ENCODE measurements at places on chromosomes 3 and 15.

- DNase-seq = no peak
Observed at GRCh38 chr3:76643623-76644304, 396.1 kb upstream of the ROBO2 start.

- DNase-seq = no peak
Observed at GRCh38 chr3:107669669-107670068, 146.9 kb downstream of the BBX start.

DNA sequence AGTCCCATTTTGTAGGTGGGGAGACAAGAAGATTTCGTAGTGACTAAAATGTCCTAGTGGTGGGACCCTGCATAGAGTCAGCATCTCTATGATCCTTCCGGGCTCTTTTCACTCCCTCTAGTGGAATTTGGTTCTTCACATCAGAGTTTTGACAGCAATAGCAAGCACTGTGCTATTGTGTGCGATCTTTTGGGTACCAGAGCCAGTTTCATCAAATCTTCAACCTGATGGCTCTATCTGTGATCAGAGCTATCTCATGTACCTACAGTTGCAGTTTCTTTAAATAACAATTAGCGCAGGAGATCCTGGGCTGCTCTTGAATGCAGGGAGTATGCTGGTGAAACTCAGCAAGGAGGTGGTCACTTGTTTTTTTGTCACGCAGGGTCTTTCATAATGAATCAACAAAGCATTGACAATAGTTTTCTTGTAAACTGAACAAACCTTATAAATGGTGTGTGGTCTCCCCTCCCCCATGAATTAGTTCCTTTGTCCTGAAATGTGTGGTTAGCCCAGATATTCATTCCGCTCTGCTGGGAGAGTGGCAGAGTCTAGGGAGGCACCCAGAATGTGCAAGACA lies 257.2 kb upstream of the SOX2 start:
- peak; percentile 43 for DNase-seq

GRCh38 chr3:151863611-151864010 lies 9.8 kb upstream of the SUCNR1 start:
- DNase-seq = no peak

- DNase-seq = no peak
Observed at GRCh38 chr3:180530276-180530675, 71.7 kb upstream of the TTC14 start.

- no peak for DNase-seq
Observed at GRCh38 chr3:196688349-196688748, 23.7 kb downstream of the CEP19 start.

- DNase-seq = no peak
Observed at GRCh38 chr3:182455011-182455410, 338.3 kb upstream of the ATP11B start.

- no peak for DNase-seq
Observed at GRCh38 chr3:195872800-195873199, 35.6 kb downstream of the TNK2 start.

DNA sequence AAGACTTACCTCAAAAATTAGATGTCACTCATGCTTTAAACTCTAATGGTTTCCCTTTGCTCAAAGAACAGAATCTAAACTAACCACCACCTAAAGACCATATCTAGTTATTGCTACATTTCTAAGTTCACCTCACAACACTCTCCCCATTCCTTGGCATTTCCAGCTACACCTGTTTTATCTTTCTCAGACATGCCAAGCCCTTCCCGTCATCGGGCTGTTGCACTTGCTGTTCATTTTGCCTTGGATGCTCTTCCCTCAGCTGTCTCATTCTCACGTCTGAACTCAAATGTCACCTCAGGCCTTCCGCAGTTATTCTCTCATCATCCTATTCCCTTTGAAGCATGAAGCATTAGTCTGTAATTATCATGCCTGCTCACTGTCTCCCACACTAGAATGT lies 1.1 kb upstream of the ACTR8 start:
- no peak for DNase-seq

DNA sequence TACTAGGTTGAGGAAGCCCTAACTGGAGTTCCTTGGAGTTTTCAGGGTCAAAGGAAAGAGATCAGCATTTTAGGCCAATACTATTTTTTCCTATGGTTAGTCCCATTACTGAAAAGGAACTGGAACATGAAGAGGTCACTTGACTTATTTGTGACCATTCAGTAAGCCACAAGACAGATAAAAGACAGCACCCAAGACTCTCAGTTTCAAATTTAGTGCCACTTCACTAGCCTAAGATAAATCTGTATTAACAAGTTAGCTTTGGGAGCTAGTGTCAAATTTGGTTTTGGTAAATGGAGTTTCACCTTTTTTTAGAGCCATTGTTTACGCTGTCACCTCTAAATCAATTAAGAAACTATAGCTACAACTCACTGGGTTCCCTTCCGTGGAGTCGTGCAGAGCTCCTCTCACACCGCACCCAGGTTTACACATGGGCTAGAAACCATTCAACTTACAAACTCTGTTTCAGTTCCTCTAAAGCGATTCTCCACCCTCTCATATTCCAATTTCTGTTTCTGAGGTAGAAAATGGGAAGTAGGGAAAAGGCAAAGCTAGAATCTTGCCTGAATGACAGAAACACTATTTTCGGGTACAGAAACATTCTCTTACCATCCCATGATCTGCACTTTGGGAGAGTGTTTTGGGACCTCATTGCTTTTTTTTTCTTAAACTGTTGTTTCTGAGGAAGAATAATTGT lies 14.4 kb downstream of the CCDC32 start:
- DNase-seq = no peak

DNA sequence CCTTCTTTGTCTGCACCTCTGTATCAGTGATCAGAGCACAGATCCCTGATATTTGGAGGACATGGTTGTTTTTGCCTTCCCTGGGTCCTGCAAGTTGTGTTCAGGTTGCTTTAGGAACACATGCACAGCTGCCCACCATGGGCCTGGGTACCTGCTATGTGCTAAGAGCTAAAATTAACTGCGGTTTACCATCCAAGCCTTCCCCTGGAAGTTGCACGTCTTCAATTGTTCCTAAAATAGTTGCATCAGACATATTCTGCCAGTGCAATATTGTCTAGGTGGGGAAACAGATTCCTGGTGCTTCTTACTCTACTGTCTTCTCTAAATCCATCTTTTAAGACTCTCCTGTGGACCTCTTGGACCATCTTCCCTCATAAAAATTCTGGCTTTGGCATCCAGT lies 80.9 kb downstream of the PDE8A start:
- no peak for DNase-seq

- DNase-seq = peak; percentile 97
Observed at GRCh38 chr3:120587332-120587975, 8.7 kb upstream of the NDUFB4 start.

DNA sequence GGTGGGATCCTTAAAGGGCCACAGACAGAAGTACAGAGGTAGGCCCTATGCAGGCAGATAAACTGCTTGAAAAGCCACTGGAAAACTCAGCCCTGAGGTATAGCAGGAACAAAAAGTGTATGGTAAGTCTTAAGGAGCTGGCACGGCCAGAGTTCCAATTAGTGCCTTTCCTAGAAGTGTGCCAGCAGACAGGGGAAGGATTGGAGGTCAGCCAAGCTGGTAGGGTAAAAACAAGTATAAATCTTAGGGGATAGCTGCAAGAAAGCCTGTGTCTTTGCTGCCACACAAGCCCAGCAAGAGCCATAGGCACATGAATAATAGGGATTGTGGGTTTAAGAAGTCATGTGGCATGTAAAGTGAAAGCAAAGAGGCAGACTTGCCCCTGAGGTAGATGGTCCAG lies 582.5 kb downstream of the PLOD2 start:
- no peak for DNase-seq

GRCh38 chr3:3587647-3587972 lies 211.6 kb upstream of the LRRN1 start:
- no peak for DNase-seq

Data from HAP-1 (cell line).